ENCODE measurements at places on chromosomes 3 and 15.

DNA sequence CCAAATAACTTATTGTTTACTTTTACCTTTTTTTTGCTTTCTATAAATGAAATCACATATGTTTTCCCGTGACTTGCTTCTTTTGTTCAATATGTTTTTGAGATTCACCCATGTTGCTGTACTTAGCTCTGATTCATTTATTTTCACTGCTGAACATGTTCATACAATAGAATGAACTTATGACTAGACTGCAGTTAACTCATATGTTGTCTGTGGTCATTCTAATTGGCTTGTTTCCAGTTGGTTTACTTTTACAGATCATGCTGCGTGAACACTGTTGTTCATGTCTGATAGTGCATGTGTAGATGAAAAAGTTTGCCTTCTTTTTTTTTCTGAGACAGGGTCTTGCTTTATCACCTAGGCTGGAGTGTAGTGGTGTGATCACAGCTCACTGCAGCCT lies 31.6 kb upstream of the SV2B start:
- DNase-seq = no peak

- DNase-seq = no peak
Measured at GRCh38 chr3:40718681-40719080, 193.9 kb downstream of the ZNF621 start.

GRCh38 chr3:47416041-47416440 lies 35.2 kb downstream of the PTPN23 start:
- no peak for DNase-seq

DNA sequence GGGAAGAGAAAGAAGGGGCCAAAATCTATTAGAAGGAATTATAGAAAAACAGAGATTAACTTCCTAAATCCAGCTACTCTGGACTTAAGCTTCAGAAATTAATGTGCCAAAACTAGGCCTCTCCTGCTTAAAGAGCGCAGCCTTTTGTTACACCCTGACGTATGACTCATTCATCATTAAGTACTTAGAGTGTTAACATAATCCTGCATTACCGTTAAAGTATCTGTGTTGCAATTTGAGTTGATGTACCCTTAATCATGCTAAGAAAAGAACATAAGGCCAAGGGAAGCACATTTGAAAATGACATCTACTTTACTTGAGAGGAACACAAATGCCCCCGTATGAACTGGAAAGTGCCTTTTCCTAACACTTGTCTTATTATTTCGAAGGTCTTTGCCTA lies 7.9 kb downstream of the HTR3D start:
- DNase-seq = no peak

DNA sequence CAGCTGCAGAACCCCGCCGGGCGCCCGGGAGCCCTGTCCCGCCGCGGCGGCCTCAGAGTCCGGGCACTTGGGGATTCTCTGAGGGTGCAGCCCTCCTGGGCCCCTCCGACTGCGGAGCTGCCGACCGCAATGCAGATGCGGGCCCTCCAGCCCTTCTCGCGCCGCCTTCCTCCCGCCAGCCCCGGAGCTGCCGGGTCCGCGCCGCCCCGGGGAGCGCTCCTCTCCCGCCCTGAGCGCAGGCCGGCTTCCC lies 320 bp upstream of the ACAN start:
- DNase-seq = no peak

- no peak for DNase-seq
Measured at GRCh38 chr3:147701195-147701594, 292.0 kb downstream of the ZIC1 start.

- DNase-seq = no peak
Measured at GRCh38 chr15:99932676-99933402, 199.6 kb upstream of the LYSMD4 start.

- DNase-seq = no peak
Measured at GRCh38 chr3:70970952-70971351, 612.6 kb downstream of the FOXP1 start.

- DNase-seq = no peak
Measured at GRCh38 chr15:82832601-82833361, 23.4 kb downstream of the WHAMM start.

- no peak for DNase-seq
Measured at GRCh38 chr3:19645093-19645492, 288.9 kb downstream of the EFHB start.

- DNase-seq = no peak
Measured at GRCh38 chr15:93037820-93038705, 50.9 kb downstream of the RGMA start.

GRCh38 chr15:28934645-28935044 lies 48.9 kb downstream of the APBA2 start:
- no peak for DNase-seq

GRCh38 chr3:64342940-64343688 lies 117.8 kb upstream of the PRICKLE2 start:
- no peak for DNase-seq

DNA sequence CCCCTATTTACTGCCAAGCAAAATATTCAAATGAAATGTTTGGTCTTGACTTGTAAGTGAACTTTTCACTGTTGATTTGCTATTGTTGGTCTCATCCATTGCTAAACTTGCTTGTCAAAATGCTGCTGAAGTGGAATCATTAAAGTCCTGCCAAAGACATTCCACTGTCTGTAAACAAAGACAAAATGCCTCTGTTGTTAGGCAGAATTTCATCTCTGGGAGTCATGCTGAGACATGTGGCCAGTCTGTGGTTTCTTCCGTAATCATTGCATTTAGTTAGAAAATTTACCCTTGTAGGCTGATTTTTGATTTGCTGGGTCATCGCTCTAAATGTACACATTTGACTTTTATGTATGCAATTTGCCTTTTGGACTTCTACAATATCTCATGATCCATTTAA lies 577.7 kb downstream of the MECOM start:
- DNase-seq = no peak

DNA sequence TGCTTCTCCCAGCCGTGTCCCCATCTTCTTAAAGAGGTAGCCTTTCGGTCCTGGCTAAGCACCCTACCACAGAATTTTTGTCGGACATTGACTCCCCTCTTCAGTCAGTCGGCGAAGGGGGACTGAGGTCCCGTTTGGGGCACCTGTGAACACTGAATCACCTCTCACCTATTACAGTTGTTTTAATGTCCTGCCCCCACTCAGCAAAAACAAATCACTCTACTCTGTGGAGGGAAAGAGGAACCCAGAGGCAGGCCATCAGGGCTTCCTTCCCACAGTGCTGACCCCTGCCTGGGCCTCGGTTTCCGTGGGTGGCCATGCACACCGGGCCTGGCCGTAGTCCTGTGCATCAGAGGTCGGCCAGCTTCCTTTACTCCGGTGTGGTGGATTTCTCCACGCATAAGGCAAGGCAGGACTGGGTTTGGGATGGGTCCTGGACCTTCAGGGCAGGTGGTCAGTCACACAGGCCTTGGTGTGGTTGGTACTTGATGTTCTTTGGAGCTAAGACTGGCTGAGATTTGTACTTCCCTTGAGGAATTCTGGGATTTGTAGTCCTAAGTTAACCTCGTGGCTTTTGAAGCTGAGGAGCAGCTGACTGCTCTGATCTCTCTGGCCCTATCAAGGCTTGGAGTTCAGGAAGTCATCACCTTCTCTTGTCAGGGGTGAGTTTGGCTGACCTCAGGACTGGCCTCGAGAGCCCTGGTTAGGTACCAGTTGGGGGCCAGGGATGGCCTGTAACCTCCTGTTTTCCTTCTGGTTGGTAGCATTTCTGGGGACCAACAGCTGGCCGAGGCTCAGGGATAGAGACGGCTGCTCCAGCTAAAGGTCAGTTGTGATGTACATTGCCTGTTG lies 627 bp upstream of the FAM131A start:
- no peak for DNase-seq

GRCh38 chr3:88000853-88001252 lies 58.0 kb downstream of the CGGBP1 start:
- DNase-seq = no peak

All from stimulated activated CD4-positive, alpha-beta T cell treated with anti-CD3 and anti-CD28 coated beads, TNF-alpha, amount 100 ng/mL, for 1 hour (primary cell).